ENCODE measurements at places on chromosomes 13 and 19. TPM values are rescaled to one million over a fixed set of nuclear protein-coding genes. Genes with fewer than 3 reads are reported as not detected.

- DNase-seq = peak; percentile 55
Measured at GRCh38 chr13:20332361-20333096, 100.4 kb upstream of the GJB6 start.

PGLYRP1 gene
- total RNA-seq = not detected

GRCh38 chr13:80296638-80297037, 44.3 kb downstream of the SPRY2 start:
- no peak for DNase-seq

GRCh38 chr19:35268536-35269437, at the start of gene USF2:
USF2 (plus strand) TSS chr19:35268962; CDS start chr19:35269102, 140 bp downstream.
- peak; percentile 74 for DNase-seq

ATP8B3 gene
- total RNA-seq = 8.7 TPM

GRCh38 chr13:46593398-46593797, 40.4 kb downstream of the LRCH1 start:
- DNase-seq = no peak

KIR3DL1 gene
- total RNA-seq = not detected

- DNase-seq = no peak
Measured at GRCh38 chr19:19524053-19524452, 4.7 kb upstream of the YJEFN3 start.

All from A673 (cell line).